Stimulated activated CD4-positive, alpha-beta T cell treated with anti-CD3 and anti-CD28 coated beads, Interleukin-2, amount 100 ng/mL, for 24 hours (primary cell): ENCODE measurements at places on chromosomes 4 and X.

- DNase-seq, result peak; percentile 67
These were observed 33.9 kb downstream of the CPLX1 start for GRCh38 chr4:791898-792625.

DNA sequence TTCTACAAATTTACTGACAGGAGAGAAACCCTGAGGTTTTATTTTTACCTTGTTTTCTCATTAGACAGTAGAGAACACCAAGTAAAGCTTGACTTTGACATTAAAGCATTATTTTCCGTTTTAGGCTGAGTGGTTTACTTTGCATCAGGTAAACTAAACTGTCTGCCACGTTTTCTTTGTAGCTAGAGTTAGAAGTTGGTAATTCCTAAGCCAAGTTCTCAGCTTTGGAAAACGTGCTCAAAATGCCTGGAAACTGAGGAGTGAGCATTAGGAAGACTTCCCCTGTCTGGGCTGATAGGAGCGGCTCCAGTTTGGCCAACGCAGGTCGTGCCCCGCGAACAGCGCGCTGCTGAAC lies 819 bp downstream of the PDLIM3 start:
- no peak for DNase-seq

- DNase-seq, result no peak
These were observed 98.9 kb upstream of the SH3RF1 start for GRCh38 chr4:169369634-169370033.

DNA sequence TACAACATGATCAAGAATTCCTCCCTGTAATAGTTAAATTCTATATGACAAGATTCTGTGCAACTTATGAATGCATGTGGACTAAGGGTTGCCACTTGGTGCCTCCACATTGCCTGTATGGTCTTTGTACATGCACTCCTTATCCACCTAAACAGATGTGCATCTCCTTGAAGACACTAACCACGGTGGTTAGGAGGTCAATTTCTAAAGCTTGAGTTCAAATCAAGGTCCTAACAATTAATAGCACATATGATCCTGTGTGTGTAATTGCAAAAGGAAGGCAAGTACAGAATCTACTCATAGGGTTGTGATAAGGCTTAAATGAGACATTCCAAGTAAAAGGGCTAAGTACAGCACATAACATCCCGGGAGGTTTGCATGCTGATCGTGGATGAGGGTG lies 1.5 kb upstream of the IL21 start:
- no peak for DNase-seq

GRCh38 chr4:31929676-31930345 lies 1209.6 kb downstream of the PCDH7 start:
- DNase-seq, result no peak

DNA sequence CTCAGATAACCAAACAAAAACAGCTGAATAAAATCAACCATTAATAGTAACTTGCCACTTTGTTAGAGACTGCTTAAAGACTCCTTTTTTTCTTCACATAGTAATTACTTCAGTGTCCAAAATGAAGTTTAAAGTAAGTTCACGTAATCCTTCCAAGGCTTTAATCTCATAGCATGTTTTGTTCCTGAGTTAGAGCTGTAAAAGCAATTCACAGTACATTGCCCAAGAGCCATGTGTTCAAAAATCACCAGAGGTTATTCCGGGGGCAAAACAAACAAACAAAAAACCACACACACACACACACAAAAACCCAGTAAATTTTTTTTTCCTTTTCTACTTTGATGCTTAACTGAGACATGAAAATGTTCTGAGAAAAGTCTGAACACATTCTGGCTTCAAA lies 6.1 kb downstream of the GPR82 start:
- DNase-seq, result no peak

- no peak for DNase-seq
These were observed 26.4 kb downstream of the NKX1-1 start for GRCh38 chr4:1379801-1380331.

- no peak for DNase-seq
These were observed 24.6 kb downstream of the TRO start for GRCh38 chrX:54945224-54945623.

GRCh38 chr4:79413032-79413885 lies 5.2 kb upstream of the GK2 start:
- DNase-seq, result no peak

GRCh38 chr4:55721651-55722050 lies 85.6 kb upstream of the NMU start:
- DNase-seq, result no peak

DNA sequence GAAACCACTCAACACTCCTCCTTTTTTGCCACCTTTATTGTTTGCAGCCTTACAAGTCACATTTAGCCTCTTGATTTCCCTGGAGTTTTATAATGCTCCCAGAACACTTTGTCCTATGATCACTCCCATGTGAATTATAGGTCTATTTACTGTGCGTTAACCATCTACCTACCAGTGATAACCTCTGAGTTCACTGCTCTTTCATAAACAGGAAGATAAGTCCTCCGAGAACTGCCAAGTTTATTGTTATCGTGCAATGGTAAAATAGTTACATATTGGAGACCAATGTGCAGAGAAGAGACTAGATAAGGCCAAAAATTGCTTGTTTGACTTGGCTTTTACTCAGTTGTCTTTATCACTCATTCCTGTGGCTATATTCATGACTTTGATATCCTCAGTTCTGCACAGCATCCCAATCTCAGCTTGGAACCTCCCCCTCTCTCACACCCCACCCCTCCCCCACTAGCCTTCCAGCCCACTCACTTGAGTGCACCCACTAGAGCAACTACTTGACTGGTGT lies 12.9 kb upstream of the NUDT9 start:
- DNase-seq, result no peak

- no peak for DNase-seq
These were observed 28.2 kb downstream of the F11 start for GRCh38 chr4:186294160-186294559.

GRCh38 chrX:11287505-11287904 lies 5.7 kb upstream of the AMELX start:
- DNase-seq, result no peak

DNA sequence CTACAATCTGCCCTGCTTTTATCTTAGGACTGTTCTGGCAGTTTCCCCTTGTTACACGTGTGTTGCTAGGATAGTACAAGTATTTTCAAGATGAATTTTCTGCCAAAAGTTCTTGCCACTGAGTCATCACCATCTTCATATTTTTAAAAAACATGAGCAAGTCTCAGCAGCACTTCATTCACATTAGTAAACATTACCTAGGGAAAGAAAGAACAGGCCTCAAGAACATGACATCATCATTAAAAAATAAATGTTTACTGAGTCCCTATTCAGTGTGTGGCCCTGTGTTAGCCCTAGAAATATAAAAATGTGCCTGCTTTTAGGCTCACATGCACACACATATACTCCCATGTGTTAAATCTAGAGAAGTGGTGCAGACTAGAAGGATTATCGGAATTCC lies 18.7 kb upstream of the GPC3 start:
- DNase-seq, result no peak

- no peak for DNase-seq
These were observed 833.6 kb upstream of the AGA start for GRCh38 chr4:178275671-178276360.

DNA sequence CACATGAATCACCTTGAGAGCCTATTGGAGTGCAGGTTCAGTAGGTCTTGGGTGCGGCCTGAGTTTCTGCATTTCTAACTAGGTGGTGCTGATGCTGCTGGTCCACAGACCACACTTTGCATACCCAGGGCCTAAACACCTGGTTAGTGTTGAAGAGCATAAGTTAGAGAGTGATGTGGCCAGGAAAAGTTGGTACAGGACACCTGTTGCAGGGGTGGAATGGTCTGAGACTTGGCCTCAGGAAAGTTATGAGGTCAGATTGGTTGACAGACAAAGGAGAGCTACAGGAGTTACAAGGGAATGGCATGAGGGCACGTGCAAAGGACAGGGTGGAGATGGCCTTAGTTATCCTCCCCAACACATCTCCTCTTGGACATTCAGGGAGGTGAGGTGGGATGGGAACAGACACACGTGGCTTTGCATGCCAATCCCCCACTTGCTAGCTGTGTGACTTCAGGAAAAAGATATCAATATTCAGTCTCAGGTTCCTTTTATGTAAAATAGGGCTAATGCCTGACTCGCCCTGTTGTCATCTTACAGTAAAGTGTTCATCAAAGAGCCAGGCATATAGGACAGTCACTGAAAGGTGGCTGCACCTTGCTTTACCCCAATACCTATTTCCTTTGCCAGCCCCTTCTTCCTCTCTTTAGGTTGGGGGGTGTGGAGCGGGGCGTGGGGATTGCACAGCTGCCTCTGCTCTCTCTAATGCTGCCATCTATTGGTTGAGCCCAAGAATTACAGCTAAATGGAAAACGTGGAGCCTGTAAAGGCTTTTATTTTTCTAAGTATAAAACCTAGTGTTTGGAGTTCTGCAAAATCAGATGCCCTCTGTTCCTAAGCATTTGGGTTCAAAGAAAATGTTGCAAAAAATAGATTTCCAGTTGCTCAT lies 47.5 kb downstream of the ATG4A start:
- no peak for DNase-seq

- no peak for DNase-seq
These were observed 142.4 kb downstream of the SMIM20 start for GRCh38 chr4:26056406-26056805.

DNA sequence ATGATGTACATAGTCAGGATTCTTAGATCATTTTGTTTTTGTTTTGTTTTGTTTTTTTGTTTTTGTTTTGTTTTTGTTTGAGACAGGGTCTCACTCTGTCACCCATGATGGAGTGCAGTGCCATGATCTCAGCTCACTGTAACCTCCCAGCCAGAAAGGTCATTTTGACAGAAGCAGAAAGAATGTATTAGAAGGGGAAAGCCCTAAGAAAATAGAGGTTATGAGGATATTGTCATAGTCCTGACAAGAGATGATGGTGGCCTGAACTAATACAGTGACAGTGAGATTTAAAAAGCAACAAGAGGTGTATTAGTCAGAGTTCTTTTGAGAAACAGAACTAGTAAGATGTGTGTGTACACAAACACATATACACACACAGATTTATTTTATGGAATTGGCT lies 503.3 kb downstream of the RPA4 start:
- no peak for DNase-seq

- no peak for DNase-seq
These were observed 17.1 kb upstream of the BEX4 start for GRCh38 chrX:103197721-103198306.

- DNase-seq, result no peak
These were observed 30.1 kb downstream of the NSG1 start for GRCh38 chr4:4416981-4417380.

- DNase-seq, result no peak
These were observed 53.8 kb downstream of the SEPTIN11 start for GRCh38 chr4:77003400-77003799.

DNA sequence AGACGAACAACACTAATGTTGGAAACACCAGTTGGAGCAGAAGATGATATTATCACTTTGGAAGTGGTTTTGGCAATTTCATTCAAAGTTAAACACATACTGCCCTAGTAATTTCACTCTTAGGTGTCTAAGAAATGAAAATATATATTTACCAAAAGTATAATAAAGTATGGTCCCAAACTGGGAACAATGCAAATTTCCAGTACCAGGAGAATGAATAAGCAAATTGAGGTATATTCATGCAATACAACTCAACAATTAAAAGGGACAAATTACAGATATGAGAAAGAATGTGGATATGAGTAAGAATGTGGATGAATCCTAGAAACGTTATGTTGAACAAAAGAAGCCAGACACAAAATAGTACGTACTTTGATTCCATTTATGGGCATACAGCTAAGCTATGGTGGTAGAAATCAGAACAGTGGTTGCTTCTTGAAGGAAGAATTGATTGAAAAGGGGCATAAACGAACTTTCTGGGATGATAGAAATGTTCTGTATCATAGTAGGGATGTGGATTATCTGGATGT lies 10.0 kb downstream of the ELMOD2 start:
- no peak for DNase-seq

DNA sequence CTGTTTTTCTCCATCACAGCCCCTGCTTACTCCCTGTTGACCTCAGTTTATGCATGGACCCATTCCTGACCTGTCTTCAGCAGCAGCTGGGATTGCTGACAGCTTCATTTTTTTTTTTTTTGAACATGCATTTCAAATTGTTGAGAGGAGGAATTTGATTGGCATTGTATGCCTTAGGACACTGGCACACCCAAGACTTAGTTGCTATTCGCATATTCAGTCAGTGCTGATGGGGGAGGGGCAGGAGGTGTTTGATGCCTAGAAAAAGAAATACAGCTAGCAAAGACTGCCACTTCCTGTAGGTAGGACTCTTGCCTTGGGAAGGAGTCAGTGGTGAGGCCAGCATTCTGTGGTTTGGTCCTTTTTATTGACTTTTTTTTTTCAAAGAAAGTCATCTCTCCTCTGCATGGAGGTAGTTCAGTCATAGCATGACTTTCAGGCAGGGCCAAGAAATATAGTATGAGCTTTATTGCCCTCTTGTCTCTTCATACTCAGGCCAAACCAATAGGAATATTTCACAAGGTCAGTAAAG lies 33.6 kb upstream of the XK start:
- no peak for DNase-seq

- DNase-seq, result no peak
These were observed 144.1 kb upstream of the RBPJ start for GRCh38 chr4:26176598-26177149.

DNA sequence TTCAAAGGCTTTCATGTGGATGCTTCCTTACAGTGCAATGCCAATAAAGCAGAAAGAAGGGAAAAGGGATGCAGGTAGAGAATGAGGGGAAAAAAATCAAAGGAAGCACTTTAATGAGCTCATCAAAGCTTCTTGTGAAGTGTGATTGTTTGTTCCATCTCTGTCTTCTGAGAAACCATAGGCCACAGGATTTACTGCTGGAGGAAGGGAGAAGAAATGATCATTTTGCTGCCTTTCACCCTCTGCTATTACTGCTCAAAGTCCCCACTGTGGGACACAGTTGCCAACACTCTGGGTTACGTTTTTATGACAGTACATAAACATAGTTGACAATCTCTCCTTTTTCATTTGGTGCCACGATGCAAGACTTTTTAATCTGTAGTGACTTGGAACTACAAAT lies 558.0 kb upstream of the TECRL start:
- no peak for DNase-seq

DNA sequence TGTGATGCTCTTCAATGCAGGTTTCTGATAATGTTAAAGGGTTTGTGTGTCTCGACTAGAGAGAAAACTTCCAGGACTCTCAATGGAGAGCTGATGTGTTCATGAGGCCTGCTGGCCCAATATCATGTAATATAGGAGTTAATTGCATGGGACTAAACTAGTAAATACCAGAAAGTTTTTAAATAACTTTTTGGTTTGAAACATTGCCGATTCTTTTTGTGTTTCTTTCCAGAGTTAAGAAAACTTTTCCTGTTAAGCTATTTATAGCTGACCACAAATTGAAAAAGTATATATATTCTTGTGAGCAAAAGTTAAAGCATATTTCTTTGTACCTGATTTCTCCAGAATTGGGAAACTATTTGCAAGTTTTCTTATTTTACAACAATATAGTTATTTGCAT lies 49.7 kb downstream of the FAM9B start:
- no peak for DNase-seq
